Esophagus squamous epithelium (tissue), 5 donors: ENCODE measurements at places on chromosomes 7 and 10.

- DNase-seq = no peak
Observed at GRCh38 chr7:16657656-16658279, 11.8 kb downstream of the BZW2 start.

DNA sequence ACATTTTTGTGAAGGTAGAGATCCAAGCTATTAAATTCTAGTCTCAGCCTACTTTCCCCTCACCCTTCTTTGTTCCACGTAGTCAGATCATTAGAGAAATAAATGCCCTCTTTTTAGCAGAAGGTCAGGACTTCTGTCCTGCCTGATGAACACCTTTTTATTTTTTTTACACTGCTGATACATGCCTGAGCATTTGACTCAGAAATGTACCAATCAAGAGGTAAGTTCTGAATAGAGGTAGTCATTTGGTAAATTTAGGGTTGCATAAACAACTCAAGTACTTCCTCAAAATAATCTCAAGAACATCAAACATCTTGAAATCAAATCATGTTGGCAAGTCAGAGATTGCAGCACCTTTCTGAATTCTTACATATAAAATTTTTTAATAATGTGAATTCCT, 133.7 kb downstream of the MYO3A start:
- DNase-seq = no peak

- no peak for DNase-seq
Observed at GRCh38 chr7:1025743-1026581, 18.4 kb upstream of the GPR146 start.

DNA sequence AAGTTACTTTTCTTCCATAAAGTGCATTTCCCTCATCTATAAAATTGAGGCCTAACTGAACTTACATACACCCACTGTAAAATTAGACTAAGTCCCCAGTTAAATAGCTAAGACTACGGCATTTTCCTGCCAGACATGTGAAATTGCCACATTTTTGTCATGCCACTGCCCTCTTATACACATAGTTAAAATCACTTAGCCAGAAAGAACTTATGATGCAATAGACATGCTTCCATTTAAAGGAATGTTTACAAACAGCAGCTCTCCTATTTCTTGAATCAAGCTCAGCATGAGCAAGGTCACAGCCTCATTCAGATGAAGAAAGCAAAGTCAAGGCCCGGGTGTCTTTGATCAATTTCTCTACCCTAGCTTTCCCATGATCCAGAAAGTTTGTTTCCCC, 175.7 kb downstream of the LRRN3 start:
- DNase-seq = no peak

- no peak for DNase-seq
Observed at GRCh38 chr10:71868192-71868697, 17.2 kb upstream of the PSAP start.

DNA sequence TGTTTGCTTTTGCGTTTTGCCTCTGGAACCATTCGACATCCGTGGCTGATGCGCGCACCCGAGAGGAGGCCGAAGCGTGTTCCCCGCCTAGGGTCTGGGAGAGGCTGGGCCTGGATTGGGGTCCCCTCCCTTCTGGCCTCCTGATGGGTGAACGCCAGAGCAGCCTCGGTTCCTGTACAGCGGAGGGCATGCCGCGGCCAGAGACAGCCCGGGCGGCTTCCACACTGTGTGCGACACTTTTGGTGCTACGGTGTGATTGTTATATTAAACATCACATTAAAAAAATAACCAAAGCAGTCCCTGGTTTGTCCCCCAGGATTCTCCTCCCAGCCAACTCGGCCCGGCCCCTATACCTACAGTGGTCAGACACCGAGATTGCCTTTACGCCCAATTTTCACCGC, 3.7 kb upstream of the HOXA7 start:
- no peak for DNase-seq

- no peak for DNase-seq
Observed at GRCh38 chr7:28784171-28784902, 173.8 kb downstream of the TRIL start.

DNA sequence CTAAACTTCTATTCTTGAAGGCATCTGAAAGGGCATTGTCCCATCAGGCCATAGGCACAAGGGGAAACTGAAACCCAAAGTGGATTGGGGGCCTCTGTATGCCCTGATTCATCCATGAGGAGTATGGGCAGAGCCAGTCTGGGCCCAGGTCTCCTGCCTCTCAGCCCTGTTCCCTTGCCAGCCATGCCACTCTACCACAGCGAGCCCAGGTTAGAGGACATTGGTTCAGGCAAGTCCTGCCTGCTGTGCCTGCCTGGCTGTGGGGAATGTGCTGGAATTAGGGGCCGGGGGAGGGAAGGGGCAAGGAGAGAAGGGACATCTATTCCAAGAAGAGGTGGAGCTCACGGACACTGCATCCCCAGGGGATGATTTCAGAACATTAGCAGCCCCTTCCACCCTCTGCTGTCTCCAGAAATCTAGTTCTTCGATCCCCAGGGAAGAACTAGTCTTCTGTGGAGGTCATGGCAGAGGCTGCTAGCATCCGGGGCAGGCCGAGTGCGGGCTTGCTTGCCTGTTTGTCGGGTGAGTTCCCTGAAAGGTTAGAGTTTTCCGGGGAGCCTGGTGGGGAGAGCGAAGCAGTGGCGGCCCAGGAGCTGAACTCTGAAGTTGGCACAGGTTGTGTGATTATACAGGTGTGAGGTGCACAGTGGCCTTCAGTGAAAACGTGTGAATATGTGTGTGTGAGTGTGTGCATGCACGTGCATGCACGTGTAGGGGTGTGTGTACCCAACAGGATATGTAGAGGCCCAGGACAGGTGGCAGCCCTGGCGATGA, 37.8 kb downstream of the TBATA start:
- no peak for DNase-seq
